ENCODE measurements at places on chromosomes 1 and 21.

GRCh38 chr1:237320890-237321289 lies 278.9 kb downstream of the RYR2 start:
- DNase-seq, result no peak

DNA sequence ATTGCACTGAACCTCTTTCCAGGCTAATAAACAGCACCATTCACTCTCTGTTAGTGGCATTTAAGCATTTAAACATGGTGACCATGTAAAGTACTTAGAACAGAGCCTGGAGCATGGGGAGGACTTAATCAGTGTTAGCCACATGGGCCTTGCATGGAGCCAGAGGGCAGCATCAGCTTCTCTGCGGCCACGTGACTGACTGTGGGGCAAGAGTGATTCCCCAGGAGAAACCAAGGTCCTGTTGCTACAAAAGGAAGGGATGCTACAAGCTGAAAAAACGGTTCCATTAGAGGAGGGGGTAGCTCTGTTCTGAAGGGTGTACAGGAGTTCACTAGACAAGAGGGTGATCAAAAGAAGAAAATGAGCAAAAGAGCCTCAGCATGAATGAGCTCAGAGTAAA lies 256.8 kb downstream of the MATN1 start:
- DNase-seq, result no peak

GRCh38 chr1:46595127-46595526 lies 8.9 kb downstream of the MKNK1 start:
- no peak for DNase-seq

GRCh38 chr21:31550070-31550469 lies 109.4 kb upstream of the SOD1 start:
- no peak for DNase-seq

DNA sequence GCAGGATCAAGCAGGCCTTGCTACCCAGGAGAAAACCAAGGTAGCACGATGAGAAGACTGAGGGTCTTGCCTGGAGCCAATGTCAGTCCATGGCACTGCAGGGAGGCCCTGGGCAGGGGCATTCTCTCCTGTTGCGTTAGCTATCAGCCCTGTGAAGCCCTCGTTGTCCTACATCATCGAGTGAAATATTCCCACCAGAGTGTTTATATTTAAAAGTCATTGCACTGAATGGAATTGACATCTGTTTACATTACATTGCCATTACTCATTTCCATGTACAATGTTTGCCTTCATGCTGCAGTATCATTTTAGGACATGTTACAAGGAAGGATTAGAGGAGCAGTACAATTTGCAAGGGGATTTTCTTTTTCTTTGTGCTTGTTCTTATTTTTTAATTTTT lies 243.9 kb downstream of the KAZN start:
- peak; percentile 74 for DNase-seq

- no peak for DNase-seq
Measured at GRCh38 chr21:28821276-28822122, 171.2 kb downstream of the LTN1 start.

DNA sequence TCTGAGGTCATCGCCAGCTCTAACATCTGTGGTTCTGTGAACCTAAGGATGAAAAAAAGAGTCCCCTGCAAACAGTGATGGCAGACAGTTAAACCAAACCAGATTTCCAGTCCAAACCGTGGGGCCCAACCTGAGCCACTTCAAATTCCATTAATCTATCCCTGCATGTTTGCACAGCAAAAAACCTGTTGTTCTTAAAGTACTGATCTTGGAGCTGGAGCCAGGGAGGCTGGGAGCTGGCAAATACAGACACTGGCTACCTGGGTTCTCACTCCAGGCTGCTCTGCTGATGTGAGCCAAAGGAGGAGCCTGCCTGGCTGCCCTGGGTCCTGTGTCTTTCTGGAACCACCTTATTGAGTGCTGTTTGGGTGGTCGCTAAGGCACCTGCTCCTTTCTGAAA lies 16.4 kb downstream of the LDLRAD1 start:
- DNase-seq, result no peak

GRCh38 chr1:93615582-93616150 lies 66.0 kb downstream of the BCAR3 start:
- DNase-seq, result peak; percentile 59

- no peak for DNase-seq
Measured at GRCh38 chr1:176795929-176796328, 333.0 kb downstream of the PAPPA2 start.

Data from adipocyte (in vitro differentiated cells).